ENCODE measurements at places on chromosomes 3 and 15.
A peak's percentile ranks its signal among the peaks of the same experiment; 100 is the strongest.

- no peak for DNase-seq
Observed at GRCh38 chr3:100087198-100087597, 27.1 kb downstream of the FILIP1L start.

DNA sequence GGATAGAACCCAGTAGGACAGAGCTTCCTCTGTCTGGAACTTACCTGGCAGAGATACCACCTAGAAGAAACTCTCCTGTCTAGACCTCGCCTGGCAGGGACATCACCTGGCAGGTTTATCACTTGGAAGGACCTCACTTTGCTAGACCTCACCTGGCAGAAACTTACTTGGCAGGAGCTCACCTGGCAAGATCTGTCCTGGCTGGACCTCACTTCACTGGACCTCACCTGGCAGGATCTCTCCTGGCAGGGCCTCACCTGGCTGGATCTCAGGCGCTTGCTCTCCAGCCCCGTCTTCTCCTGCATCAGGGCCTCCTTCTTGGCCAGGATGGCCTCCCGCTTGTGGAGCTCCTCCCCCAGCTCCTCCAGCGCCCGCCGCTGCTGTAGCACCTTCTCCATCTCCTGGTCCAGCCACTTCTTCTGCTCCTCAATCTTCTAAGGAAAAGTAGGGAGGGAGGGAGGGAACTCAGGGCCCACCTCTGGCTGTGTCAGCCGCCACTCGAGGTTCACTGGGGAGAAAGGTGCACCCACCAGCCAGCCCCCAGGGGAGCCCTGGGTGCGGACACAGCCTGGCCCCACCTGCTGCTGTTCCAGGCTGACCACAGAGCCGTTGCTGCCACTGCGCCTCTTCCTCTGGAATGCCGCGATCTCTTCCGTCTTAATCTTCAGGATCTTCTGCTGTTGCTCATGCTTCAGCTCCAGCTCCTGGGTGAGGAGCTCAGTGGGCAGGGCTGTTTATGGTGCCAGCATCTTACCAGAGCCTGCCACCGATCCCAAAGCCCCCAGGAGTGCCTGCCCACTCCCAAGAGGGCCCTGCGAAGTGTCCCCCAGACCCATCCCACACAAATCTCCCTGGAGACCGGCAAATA lies 22.5 kb downstream of the KIF7 start:
- no peak for DNase-seq

- no peak for DNase-seq
Observed at GRCh38 chr15:43911235-43911781, 84.5 kb downstream of the WDR76 start.

DNA sequence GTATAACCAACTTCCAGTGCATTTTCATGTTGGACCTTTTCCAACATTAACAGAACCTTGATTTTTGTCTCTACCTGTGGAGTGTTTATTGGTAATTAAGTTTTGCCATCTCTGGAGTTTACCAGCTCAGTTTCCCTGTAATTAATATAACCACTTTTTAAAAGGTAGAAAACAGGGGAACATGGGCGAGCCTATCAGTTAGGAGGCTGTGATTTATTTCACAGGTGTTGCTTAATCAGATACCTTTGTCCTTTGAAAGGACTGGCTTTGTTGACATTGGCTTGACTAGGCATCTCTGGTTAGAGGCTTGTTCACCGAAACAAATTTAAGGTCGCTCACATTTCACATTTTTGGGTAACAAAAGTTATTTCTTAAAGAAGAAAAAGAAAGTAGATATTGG lies 622 bp downstream of the NAALADL2 start:
- DNase-seq: no peak

- no peak for DNase-seq
Observed at GRCh38 chr3:143825513-143825912, 22.8 kb downstream of the SLC9A9 start.

- no peak for DNase-seq
Observed at GRCh38 chr3:50207359-50208042, 2.4 kb downstream of the SLC38A3 start.

DNA sequence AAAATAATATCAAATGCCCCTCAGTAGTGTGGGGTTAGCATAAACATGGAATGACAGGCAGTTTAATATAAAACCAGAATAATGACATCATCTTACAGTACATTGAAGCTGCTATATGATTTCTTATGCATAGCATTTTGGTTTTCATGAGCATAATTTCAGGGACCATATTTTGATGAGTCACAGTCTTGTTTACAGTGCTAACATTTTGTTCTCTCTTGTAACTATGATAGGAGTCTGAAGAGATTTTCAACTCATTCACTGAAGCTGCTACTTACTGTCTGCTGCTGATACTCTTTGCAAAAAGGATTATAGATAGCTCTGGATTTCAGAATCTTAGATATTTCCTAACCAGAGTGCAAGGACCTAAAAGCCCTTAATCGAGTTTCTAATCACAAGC lies 92.6 kb upstream of the CCDC54 start:
- DNase-seq: no peak

GRCh38 chr3:12879191-12879815 lies 37.9 kb upstream of the RPL32 start:
- DNase-seq: no peak

GRCh38 chr3:195758721-195759353 lies 38.1 kb downstream of the MUC20 start:
- DNase-seq: no peak

DNA sequence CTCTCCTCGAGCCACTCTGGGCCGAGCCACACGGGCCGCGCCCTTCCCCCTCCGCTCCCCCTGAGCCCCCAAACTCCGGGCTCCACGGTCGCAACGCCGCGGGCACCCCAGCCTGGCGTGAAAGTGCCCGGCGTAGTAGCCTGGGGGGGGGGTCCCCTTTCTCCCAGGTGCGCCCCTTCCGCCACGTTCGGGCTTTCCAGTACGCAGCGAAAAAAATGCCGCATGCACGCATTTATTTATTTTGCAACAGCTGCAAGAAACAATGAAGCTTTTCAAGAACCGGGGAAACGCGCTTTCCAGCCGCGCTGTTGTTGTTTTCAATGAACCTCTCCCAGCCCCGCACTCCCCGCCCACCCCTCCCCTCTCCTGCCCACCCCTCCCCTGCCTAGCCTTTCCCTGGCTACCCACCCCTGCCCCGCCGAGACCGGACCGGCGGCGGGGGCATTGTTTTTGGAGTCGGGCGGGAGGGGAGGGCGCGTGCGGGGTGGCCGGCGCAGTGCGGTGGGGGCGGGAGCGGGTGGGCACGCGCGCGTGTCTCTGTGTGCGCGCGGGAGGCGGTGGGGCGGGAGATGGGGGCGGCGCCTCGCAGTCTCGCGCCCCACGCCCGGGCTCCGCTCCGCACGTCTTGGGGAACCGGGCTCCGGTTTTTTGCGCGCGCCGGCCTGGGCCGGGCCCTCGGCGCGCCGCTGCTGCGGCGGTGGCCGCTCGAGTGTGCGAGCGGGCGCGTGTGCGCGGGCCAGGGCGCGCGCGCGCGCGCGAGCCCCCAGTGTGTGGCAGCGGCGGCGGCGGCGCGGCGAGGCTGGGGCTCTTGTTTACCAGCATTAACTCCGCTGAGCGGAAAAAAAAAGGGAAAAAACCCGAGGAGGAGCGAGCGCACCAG lies at the start of gene IGF1R:
IGF1R (plus strand) TSS at position 766 of the 880 bp plus-strand sequence. CDS start 1,043 bp downstream, outside the sequence.
- DNase-seq: peak; percentile 90

DNA sequence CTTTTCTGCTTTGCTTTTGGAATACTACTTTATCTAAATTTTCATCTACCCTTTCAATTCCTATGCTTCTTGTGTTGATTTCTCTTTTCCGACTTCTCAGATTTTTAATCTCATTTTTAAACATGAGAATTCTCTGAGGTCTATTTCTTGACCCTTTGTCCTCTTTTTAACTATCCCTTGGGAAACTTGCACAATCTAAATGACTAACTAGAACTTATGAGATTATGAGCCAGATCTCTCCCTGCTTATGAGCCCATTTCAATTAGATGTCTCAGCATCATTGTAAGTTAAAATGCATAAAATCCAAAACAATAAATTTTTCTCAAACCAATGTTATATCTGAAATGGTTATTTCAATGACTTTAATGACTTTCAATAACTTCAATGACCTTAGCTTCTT lies 296.9 kb upstream of the AGTR1 start:
- no peak for DNase-seq

GRCh38 chr3:73552700-73553099 lies 72.0 kb downstream of the PDZRN3 start:
- DNase-seq: no peak

GRCh38 chr3:128217702-128218547 lies 64.6 kb downstream of the EEFSEC start:
- no peak for DNase-seq

GRCh38 chr15:59259137-59259943 lies 52.7 kb downstream of the LDHAL6B start:
- no peak for DNase-seq

DNA sequence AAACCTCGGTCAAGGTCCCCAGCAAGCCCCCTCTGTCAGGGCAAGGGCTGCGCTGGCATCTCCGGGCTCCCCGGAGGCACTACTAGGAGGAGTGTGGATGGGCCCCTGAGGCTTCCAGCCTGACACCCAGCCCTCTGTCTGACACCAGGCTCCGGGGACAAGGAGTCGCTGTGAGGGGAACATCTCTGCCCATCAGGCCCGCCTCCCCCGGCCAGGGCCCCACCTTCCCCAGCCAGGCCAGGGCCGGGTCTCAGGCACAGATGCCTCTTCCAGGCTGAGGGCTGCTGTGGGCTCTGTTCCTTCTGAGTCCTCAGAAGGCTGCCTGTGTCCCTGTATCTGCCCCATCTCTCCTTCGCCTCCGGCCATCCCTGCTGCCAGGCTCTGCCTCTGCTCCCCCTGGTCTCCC lies 15.8 kb downstream of the CSPG4 start:
- DNase-seq: no peak

DNA sequence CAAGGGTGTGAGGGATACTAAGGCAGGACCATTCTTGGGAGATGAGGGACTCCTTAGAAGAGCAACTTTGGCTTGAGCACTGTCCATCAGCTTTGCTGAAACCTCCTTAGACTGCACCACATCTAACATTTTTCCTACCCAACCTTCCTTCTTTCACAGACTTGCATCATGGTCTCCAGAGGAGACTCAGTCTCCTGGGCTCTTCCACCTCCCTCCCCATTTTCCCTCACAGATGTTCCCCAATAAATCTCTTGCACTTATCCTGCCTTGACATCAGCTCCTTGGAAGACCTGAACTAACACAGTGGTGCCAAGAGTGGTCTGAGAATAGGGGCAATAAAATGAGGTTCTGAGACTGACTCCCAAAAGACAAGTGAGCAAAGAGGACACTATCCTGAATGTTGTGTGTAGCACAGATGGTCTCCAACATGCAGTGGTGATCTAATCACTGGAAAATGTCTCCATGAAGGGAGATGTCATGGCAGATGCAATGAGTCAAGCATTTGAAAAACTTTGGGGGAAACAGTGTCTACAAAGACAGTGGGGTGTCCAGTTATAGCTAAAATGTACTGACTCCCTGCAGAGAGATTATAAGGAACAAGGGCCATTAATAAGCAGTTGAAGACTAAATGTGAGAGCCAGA lies 26.0 kb upstream of the BOC start:
- no peak for DNase-seq

Measured in activated naive CD4-positive, alpha-beta T cell treated with anti-CD3 and anti-CD28 coated beads, Interleukin-2, amount 50 U/mL, for 16 hours (primary cell).